ENCODE measurements at places on chromosomes 1 and 21.

- DNase-seq, result no peak
Measured at GRCh38 chr1:3713840-3714239, 38.4 kb upstream of the CCDC27 start.

DNA sequence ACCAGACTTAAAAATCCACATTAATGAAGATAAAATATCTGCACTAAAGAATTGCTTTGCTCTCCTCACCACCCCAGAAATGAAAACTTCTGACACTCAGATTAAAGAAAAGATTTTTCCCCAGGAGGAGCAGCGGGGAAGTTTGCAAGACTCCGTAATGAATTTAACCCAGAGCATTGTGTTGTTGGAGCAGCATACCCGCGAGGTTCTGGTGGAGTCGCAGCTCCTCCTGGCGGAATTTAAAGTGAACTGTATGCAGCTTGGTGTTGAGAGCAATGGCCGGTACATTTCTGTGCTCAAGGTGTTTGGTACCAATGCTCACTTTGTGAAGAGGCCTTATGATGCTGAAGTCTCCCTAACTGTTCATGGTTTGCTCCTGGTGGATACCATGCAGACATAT is 46.4 kb downstream of the VPS13D start:
- peak; percentile 27 for DNase-seq

- no peak for DNase-seq
Measured at GRCh38 chr1:30686236-30686935, 37.0 kb downstream of the MATN1 start.

DNA sequence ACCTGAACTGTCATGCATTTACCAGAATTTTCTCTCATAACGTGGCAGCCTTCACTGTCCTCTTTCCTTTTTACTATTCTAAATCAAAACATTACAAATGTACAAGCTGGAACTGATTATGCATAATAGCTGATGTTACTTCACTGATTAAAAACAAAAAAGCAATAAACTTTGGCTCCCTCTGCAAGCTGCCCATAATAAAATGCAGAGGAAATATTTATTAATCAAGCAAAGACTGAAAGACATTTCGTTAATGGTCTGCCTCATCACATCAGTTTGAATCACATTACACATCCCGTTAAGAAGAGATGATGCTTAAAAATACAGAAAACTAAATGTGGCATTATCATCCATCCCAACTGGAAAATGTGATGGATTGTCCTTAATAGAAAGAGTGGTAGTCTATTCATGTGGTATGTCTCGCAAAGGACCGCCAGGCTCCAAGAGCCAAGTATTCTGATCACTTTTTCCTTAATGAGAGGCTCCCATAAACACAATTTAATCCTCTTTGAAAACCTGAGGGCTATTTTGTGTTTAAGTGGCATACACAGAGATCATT is 225.3 kb downstream of the RGS7 start:
- DNase-seq, result no peak

DNA sequence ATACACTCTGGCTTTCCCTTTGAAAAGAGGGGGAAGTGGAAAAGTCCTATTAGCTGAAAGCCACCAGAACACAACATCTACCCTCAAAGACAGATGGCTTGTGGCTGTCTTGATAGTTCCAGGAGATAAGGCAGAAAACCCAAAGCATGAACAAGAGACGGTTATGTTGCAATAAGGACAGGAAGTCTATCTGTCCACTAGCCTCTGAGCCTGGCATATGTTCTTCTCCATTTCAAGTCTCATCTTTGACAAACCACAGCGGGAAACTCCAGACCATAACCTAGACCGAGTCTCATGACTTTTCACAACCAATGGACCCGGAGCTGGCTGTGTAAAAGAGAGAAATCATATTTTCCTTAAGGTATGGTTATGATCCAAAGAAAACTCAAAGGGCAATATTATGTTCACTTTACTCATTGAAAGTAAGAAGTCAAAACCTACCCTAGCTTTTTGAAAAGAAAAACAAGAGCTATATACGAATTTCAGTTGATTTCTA is 33.8 kb downstream of the DUSP10 start:
- no peak for DNase-seq

- DNase-seq, result no peak
Measured at GRCh38 chr1:230403442-230403841, 22.7 kb downstream of the PGBD5 start.

- no peak for DNase-seq
Measured at GRCh38 chr1:100584761-100585745, 47.1 kb downstream of the GPR88 start.
